ENCODE measurements at places on chromosomes 11 and 22. TPM values are rescaled to one million over a fixed set of nuclear protein-coding genes. Genes with fewer than 3 reads are reported as not detected.
A peak's percentile ranks its signal among the peaks of the same experiment; 100 is the strongest.

- DNase-seq, result no peak
These were observed 4.0 kb downstream of the OR1S1 start for GRCh38 chr11:58216476-58216875.

DNA sequence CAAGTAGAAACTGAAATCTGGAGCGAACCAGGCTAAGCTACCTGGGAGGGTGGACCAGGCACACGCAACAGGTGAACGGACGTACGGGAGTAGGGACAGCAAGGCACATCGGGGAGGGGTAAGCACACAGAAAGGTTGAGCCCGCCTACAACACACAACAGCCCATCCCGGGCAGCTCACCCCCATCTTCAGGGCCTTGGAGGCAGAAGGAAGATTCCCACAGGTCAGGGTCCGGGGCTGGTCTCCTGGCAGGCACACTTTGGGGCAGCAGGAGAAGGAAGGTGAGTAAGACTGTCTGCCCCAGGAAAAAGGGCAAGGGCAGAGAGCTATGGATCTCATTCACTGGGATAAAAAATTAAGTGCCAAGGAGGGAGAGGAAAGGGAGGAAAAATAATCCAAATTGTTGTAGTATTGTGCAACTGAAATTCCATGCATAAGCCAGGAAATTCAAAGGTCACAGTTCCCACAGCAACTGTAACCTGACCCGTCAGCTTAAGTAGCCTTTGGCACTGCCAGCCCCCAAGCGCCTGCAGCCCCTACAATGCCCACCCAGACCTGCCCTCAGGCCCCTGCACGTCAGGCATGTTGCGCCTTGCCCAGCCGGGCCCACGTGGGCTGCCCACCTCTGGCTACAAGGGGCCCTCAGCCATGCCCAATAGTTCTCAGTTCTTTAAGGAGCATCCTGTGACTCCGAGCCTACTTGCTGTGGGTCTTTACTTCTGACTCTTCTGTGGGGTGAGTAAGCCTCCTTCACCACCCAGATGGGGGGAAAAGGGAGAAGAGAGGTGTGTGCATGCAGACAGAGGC lies 51.8 kb downstream of the MICAL3 start:
- DNase-seq, result no peak

DNA sequence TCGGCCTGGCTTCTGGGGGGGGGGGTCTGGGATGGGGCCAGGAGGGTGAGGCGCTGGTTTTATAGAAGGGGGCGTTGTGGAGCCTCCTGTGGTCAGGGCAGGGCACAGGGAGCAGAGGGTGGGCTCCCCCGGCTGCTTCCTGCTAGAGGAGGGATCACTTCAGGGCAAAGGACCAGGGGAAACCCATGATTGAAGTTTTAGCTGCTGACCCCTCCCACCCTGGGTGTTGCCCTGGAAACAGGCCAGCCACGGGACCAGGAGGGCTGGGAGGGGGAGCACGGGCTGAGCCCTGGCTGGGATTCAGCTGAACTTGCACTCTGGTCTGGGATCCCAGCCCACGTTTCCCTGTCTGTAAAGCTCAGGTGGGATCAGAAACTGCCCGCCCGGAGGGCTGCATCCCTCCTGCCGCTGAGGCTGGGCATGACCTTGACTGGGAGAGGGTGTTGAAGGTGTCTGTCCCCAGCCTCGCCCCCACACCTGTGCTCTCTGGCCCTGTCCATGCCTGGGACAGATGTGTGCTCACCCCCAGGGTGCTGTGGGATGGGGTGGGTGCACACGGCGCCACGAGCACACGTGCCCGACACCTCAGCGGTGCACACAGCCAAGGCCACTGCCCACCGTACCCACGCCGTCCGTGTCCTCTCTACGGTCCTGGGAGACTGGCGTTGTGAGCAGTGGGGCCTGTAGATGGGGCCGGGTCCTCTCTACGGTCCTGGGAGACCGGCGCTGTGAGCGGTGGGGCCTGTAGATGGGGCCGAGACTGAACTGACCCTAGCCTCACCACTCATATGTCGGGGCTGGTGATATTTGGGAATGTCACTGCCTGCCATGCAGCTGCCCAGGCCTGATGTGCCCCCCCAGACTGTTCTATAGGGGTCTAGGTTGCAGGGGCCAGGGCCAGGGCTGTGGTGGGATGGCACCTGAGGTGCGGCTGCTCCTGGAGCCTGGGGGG lies 2.3 kb downstream of the TSPAN4 start:
- DNase-seq, result peak; percentile 93

- no peak for DNase-seq
These were observed 327 bp upstream of the MED17 start for GRCh38 chr11:93783765-93784144.

DNA sequence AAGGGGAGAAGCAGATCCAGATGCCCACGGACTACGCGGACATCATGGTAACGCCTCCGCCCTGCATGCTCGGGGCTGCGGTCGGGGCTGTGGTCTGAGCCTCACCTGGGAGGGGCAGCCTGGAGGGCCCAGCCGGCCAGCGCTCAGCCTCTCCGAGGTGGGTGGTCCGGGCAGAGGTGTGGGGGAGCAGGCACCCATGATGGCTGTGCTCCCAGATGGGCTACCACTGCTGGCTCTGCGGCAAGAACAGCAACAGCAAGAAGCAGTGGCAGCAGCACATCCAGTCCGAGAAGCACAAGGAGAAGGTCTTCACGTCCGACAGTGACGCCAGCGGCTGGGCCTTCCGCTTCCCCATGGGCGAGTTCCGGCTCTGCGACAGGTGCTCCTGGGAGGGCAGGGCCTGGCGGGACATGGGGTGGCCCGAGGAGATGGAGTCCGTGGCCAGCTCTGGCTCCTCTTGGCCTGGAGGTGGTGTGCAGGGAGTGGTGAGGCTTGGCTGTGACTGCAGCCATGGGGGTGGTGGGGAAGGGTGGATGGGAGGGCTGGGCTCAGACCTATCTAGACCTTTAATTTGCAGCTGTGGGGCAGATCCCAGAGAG lies 25.2 kb upstream of the TEF start:
- DNase-seq, result no peak

GRCh38 chr11:3994030-3994640 lies 100.5 kb upstream of the RRM1 start:
- DNase-seq, result no peak

GRCh38 chr11:126123686-126124085 lies 61.0 kb upstream of the CDON start:
- no peak for DNase-seq

- no peak for DNase-seq
These were observed 565.9 kb downstream of the ETS1 start for GRCh38 chr11:128021349-128022006.

- no peak for DNase-seq
These were observed 12.8 kb downstream of the KCNC1 start for GRCh38 chr11:17747131-17747955.

- DNase-seq, result no peak
These were observed 69.6 kb upstream of the ALKBH3 start for GRCh38 chr11:43810929-43811596.

DNA sequence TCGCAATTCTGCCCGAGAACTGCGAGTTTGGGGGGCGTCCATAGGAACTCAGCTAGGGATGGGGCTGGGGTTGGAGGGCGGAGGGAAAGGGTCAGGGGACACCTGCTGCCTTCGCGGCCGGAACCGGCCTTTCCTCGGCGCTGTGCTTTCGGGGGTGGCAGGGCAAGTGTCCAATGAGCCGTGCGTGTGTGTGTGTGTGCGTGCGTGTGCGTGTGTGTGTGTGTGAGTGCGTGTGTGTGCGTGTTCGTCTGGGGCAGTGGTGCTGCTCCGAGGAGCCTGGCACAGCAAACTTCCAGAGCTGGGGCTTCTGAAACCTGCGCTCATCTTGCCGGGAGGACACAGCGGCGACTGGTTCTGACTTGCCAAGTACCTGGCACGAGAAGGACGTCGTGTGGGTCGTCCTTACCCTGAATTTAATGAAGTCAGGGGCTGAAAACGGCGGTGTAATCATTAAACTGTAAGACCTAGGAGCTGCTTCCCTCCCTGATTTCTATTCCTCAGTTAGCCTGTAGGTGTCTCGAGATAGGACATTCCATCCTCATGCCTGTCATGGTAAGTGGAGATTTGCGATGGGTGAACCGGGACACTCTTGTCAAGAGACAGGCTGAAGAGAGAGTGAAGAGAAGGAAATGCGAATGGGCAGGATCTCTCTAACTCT lies 27.0 kb upstream of the AMOTL1 start:
- DNase-seq, result peak; percentile 56

DNA sequence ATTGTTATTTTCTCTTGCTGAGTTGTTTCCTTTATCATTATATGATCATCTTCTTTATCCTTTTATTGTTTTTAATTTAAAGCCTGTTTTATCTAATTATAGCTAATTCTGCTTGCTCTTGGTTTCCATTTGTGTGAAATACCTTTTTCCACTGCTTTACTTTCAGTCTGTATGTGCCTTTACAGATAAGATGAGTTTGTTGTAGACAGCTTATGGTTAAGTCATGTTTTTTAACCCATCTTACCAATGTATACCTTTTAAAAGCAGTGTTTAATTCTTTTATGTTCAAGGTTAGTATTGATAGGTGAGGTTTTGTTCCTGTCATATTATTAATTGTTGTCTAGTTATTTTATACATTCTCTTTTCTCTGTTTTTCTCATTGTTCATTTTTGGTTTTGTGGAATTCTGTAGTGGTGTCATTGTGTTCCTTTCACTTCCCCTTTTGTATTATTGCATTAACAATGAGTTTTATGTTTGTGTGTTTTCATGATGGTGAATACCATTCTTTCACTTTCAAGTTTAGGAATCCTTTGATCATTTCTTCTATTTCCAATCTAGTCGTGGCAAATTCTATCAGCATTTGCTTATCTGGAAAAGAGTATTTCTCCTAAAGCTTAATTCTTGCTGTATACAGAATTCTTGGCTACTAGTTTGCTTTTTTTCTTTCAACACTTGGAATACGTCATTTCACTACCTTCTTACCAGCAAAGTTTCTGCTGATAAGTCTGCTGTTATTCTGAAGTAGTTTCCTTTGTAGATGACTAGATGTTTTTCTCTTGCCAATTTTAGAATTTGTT lies 21.8 kb downstream of the OR5AN1 start:
- DNase-seq, result no peak

DNA sequence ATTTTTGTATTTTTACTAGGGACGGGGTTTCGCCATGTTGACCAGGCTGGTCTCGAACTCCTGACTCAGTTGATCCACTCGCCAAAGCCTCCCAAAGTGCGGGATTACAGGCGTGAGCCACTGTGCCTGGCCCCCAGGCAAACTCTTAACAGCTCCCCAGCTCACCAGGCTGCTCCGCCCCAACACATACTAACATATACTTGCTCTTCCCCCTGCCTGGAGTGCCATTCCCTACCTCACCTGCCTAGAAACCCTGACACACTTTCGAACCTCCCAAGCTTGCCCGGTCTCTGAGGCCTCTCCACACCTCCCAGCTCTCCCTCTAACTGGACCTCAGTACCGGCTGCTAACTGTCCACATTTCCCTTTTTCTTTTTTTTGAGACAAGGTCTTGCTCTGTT lies 8.5 kb downstream of the MAP4K2 start:
- DNase-seq, result no peak

DNA sequence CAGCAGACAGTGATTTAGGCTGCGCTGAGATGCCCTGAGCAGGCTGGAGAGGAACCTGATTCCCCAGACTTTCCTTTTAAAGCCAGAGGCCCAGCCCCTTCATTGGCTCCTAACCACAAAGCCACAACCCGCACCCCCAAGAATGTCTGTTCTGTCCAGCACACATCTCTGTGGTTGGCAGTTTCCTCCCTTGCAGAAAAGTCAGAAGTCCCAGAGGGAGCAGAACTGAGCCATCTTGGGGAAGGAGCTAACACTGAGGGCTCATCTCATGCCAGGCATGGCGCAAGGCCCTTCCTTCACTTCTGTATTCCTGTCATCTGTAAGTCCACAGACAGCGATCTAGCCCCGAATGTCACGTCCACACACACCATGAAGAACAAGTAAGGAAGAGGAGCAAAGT lies 97.1 kb upstream of the SYT13 start:
- DNase-seq, result no peak

DNA sequence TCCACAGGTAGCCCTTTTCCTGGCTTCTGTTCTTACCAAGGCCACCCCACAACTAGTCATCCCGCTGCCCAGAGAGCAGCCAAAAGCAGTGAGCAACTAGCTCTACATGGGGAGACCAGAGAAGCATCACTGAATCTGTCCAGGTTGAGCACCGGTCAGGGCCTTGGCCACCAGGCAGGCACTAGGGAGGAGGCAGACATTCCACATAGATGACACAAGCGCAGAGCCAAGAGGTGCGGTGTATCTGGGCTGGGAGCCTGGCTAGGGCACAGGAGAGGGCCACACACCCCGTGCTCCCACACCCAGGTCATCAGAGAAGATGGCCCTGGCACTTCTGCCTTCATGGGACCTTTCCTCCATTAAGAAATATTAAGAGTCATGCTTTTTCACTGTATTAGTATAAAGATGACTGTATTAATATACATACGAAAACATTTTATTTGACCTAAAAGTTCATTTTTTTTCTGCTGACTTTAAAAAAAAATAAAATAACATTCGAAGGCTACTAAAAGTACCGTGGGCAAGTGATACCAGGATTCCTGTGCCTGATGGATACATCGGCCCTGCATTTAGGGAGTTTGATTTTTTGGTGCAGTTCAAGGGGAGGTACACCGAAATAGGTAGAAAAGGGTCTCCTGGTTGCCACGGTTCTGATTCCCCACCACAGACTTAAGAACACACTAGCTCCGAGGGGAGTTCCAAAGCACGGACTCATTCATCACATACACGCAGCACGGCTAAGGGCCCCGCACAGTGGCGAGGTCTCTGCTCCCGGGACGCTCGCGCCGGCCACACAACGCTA lies 1.2 kb downstream of the DGCR2 start:
- no peak for DNase-seq

GRCh38 chr11:123137431-123138224 lies 57.4 kb downstream of the CLMP start:
- peak; percentile 88 for DNase-seq

GRCh38 chr11:13672576-13673210 lies 4.2 kb downstream of the FAR1 start:
- DNase-seq, result no peak

DNA sequence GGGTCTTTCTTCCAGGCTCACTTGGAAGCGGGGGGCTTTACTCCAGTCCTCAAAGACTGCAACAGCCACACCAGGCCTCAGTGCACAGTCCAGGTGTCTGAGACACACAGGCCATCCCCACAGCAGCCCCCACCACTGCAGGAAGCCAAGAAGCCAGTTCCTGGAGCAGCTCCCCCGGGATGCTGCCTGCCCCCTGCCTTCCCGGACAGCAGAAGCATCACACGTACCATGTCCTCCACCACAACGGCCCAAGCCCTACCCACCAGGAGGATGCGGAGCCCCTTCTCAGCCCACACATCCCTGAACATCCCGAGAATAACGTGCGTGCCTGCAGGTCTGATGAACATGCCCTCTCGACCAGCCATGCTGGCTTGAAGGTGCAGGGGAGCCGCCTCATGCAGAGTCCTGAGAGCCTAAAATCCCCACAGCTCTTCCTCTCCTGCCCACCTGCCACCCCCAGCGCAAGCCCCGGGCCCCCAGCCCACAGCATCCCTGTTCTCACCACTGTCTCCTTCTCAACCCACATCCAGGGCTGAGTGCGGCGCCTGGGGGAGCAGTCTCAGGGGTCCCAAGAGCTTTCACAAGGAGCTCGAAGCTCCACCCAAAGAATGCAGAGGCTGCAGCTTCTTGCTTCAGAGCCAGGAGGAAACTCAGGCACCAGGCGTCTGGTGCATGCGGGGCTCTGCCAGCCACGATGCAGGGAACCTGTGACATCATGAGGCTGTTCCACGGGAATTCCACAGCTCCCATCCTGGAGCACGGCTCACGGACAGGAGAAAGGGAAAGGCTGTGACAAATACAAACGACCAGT lies 209.6 kb downstream of the BRD1 start:
- no peak for DNase-seq

GRCh38 chr11:44851496-44851895 lies 99.2 kb downstream of the TP53I11 start:
- no peak for DNase-seq

EXPH5 gene
- 0.57 TPM for polyA plus RNA-seq

UPK3A gene
- polyA plus RNA-seq, result not detected

PHLDB1 gene
- polyA plus RNA-seq, result 132 TPM

PARVG gene
- 4.5 TPM for polyA plus RNA-seq

ANO5 gene
- 13.3 TPM for polyA plus RNA-seq

MS4A15 gene
- polyA plus RNA-seq, result not detected

Data from hindlimb muscle (tissue), 1 donor.